Upper lobe of left lung (tissue), 6 donors: ENCODE measurements at places on chromosomes 2 and 18. TPM values are rescaled to one million over a fixed set of nuclear protein-coding genes. Genes with fewer than 3 reads are reported as not detected.

- DNase-seq, result no peak
Observed at GRCh38 chr2:65316072-65316471, 88.4 kb downstream of the ACTR2 start.

DNA sequence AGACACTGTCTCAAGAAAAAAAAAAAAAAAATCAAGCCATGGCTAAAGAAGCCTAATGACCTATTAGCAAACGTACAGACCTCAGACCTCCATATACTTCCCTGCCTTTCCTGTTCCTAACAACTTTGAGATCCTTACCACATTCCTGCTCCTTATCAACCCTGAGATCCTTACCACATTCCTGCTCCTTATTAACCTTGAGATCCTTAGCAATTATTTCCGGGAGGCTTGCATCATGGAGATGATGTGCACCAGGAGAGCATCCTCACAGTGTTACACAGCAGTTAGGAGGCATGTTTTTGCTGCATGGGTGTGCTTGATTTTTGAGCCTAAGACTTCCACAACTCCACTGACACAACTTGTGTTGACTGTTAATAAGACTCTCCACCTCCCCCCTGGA lies 54.6 kb upstream of the RASGRP3 start:
- DNase-seq, result no peak

DNA sequence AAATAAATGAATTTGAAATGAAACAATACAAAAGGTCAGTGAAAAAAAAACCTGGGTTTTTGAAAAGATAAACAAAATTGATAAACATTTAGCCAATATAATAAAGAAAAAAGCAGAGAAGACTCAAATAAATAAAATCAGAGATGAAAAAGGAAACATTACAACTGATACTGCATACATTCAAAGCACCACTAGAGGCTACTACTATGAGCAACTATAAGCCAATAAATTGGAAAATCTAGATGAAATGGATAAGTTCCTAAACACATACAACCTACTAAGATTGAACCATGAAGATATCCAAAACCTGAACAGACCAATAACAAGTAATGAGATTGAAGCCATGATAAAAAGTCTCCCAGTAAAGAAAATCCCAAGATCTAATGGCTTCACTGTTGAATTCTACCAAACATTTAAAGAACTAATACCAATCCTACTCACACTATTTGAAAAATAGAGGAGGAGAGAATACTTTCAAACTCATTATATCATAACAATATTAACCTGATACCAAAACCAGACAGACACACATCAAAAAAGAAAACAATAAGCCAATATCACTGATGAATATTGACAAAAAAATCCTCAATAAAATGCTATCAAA lies 80.8 kb upstream of the CERS6 start:
- no peak for DNase-seq

DNA sequence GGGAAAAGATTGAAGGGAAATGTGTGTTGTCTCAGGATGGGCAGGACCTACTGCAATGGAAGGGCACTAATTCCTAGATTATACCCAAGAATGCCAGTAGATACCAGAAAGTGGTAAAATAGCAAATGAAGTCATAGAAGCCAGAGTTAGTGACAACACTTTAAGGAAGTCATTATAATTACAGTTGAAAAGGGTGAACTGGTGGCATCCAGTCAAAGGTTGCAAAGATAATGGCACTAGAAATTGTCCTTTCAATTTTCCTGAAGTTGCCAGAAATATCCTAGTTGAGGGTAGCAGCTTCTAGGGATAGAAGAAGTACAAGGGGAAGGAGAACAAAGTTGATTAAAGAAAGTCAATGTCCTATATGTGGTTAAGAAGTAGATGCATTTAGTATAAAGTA lies 68.8 kb upstream of the GLS start:
- DNase-seq, result no peak

The SCN3A gene
- 0.49 TPM for total RNA-seq
